Karpas-422 (cell line): ENCODE measurements at places on chromosomes 12 and 14.

DNA sequence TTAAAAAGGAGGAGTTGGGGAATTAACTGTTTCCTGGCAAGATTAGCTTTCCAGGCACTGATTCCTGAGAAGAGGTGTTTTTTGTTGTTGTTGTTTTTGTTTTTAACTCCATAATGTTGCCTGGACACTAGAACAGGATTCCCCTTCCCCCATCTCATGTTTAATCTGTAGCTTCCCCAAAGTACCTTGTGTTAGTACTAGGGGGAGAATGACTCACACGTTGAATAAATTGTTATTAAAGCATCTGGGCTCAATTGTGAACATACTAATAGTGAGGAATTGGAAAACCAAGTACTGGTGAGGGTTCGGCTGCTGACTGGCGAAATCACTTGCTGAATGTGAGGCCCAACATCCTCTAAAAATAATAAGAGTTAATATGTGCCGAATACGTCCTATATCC is 1.3 kb upstream of the GNG2 start:
- H3K4me3 ChIP-seq, result peak overlapping the region; percentile 84
- H3K36me3 ChIP-seq, result peaks cover 11% of the 10 kb centered on the region; the same call in 1 of the 2 replicates
- peaks cover 64% of the 10 kb centered on the region for H3K4me1 ChIP-seq
- H3K27me3 ChIP-seq, result no peaks in the 10 kb centered on the region

DNA sequence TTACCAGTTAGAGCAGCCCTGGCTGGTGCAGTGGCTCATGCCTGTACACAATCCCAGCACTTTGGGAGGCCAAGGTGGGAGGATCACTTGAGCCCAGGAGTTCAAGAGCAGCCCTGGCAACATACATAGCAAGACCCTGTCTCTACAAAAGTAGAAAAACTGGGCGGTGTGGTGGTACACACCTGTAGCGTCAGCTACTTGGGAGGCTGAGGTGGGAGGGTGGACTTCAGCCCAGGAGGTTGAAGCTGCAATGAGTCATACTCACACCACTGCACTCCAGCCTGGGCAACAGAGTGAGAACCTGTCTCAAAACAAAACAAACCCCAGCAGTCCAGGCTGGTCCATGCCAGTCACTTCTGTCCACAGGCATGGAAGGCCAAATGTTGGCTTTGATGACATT is 7.4 kb downstream of the COX14 start:
- peaks cover 39% of the 10 kb centered on the region for H3K36me3 ChIP-seq
- no peak overlapping the region for H3K4me3 ChIP-seq
- H3K4me1 ChIP-seq, result no peaks in the 10 kb centered on the region
- no peak overlapping the region for H3K27ac ChIP-seq
- no peak for DNase-seq

- no peak overlapping the region for H3K27ac ChIP-seq
- peaks cover 9% of the 10 kb centered on the region for H3K4me1 ChIP-seq
- no peaks in the 10 kb centered on the region for H3K27me3 ChIP-seq
- no peak for DNase-seq
- H3K36me3 ChIP-seq, result no peaks in the 10 kb centered on the region
- H3K4me3 ChIP-seq, result no peak overlapping the region
These were observed 418.2 kb downstream of the ZFP36L1 start for GRCh38 chr14:68374682-68375081.

DNA sequence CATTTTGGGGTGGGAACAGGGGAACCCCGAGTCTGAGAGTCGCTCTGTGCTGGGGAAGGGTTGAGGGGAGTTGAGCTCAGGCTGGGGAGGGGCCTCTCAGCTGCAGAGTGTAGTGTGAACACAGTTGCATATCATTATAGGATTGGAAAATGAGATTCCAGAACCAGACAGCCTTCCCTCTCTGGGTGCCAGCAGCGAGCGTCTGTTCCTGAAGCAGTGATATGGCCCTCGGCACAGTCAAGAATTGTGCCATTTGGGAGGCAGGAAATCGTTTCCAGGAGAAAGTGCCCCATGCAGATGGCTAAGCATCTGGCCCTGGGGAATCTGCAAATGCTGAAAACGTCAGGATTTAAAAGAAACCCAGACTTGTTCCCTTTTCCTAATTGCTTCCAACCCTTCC is 70.4 kb upstream of the SFSWAP start:
- H3K36me3 ChIP-seq, result no peaks in the 10 kb centered on the region
- H3K4me3 ChIP-seq, result no peak overlapping the region
- no peaks in the 10 kb centered on the region for H3K27me3 ChIP-seq
- no peak for DNase-seq
- no peak overlapping the region for H3K27ac ChIP-seq
